Esophagus mucosa (tissue), 1 donor: ENCODE measurements at places on chromosomes 7 and 10. TPM values are rescaled to one million over a fixed set of nuclear protein-coding genes. Genes with fewer than 3 reads are reported as not detected.

HHEX gene
- total RNA-seq: 1.1 TPM

OGDHL gene
- total RNA-seq: 0.52 TPM

GRCh38 chr7:2013381-2014311 lies 219.1 kb downstream of the MAD1L1 start:
- no peak for ATAC-seq

GRCh38 chr10:124254490-124254889 lies 161.1 kb upstream of the CHST15 start:
- no peak for ATAC-seq

GRCh38 chr10:89080660-89081059 lies 90.1 kb downstream of the FAS start:
- no peak for ATAC-seq

DNA sequence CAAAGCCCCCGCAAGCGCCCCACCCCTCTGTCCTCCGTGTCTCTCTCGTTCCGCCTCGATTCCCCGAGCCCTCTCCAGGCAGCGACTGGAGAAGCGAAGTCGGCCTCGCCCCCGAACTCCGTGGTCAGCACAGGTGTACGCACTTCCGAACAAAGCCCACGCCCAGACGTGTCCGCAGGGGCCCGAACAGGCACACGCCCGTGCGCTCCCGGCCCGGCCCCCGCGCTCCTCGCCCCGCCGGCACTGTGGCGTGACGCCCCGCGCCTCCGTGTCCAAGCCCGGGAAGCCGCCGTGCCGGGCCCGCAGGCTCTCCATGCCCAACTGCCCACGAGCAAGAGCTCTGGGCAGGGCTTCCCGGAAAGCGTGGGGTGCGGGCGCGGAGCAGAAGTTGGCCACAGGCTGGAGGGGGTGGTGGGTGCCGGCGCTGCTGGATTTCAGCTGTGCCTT lies 662 bp downstream of the NRCAM start:
- ATAC-seq: peak; percentile 46

DNA sequence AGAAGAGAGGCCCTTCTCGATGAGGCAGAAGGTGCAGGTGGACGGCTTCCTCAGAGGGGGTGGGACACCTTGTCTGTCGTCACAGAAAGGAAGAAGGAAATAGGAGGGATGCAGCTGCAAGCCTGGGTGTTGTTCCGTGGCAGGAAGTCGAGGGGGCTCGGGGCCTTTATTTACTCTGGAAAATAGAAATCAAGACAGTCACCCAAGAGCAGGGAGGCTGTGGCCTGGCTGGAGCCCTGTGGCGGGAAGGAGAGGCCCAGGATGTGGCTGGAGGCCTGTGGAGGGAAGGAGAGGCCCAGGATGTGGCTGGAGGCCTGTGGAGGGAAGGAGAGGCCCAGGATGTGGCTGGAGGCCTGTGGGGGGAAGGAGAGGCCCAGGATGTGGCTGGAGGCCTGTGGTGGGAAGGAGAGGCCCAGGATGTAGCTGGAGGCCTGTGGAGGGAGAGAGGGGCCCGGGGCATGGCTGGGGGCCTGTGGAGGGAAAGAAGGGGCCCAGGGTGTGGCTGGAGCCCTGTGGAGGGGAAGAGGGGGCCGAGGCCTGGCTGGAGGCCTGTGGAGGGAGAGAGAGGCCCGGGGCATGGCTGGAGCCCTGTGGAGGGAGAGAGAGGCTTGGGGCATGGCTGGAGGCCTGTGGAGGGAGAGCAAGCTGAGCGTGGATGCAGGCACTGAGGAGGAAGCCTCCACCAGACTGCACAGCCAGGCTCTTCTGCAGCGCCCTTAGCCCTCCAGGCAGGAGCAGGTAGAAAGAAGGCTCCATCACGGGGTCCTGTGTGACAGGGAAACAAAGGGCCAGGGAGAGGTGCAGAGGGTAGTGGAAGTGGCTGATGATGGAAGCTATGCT lies 97.3 kb upstream of the SFMBT2 start:
- ATAC-seq: peak; percentile 26
